ENCODE measurements at places on chromosomes 12 and 14.

GRCh38 chr12:62582065-62582366 is 115.4 kb downstream of the MON2 start:
- no peak for DNase-seq

DNA sequence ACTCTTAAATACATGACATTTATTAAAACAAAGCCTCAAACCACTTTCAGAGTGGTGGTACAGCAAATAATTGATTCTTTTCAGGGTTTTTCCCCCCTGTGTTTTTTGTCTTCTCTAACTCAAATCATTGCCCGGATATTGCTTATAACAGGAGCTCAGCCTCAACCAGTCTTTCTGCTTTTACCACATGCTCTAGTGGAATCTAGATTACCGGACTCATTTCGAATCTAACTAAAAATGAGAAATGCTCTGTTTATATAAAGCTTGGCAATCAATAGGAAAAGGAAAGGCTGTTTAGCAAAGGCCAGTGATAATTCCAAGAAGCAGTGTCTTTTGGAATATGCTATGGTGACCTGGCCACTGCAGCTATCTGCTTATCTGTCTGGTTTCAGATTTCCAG is 161.5 kb downstream of the ETV6 start:
- DNase-seq: no peak

DNA sequence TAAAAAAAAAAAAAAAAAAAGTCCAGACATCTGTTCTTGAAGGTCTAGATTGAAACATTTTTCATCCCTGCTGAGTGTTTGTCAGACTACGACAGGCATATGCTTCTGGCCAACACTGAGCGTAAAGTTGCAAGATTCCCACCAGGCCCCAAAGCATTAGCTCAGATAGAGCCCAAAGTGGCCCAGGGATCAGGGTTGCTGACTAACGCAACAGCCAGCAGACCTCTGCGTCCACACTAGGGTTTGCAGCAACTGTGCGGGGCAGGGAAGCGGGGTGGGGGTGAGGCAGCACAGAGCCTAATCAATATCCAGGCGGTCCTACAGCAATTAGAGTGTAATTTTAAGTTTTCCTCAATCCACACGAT is 55.7 kb downstream of the SSH1 start:
- DNase-seq: no peak

DNA sequence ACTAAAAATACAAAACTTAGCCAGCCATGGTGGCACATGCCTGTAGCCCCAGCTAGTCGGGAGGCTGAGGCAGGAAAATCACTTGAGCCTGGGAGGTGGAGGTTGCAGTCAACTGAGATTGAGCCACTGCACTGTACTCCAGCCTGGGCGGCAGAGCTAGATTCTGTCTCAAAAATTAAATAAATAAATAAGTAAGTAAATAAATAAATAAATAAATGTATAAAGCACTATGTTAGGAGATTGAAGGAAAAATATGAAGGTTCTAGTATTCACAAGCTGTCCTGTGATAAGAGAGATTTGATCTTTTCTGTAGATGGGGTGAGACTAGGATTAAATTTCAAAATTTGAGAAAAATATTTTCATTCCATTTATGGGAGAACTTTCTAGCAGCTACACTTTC is 5.7 kb downstream of the DNAJC22 start:
- no peak for DNase-seq

DNA sequence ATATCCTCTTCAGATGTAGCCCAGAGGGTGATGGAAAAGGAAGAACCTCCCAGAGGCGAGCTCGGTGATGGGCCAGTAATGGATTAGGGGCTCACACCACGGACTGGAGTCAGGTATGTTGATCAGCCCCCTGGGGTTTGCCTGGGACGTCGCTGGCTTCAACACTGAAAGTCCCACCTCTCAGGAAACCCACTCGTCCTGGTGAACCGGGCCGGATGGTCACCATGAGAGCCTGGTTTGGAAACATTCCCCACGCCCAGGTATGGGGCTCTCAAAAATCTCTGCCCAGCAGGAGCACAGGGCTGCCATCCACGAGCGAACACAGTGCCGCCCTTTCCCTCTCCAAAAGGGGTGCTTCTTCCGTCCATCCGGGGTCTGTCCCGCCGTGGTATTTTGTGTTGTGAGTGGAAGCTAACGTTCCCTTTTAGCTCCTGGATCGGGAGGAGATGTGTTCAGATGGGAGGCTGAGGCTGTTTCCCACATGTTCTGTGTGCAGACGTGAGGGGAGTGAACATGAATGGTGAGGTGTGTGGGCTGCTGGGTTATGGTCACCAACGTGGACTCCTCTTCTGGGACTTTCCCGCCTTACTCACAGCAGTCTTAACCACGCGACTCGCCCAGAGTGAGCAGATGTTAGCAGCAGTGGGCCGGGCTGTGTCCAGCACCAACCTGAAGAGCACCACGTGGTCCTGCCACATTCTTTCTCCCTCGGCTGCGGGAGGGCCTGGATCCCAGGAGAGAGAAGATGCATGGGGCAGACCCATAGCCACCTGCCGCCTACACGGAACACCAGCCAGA is 139.2 kb downstream of the KIF26A start:
- no peak for DNase-seq

- DNase-seq: no peak
Observed at GRCh38 chr12:18595412-18595811, 142.4 kb downstream of the PLCZ1 start.

DNA sequence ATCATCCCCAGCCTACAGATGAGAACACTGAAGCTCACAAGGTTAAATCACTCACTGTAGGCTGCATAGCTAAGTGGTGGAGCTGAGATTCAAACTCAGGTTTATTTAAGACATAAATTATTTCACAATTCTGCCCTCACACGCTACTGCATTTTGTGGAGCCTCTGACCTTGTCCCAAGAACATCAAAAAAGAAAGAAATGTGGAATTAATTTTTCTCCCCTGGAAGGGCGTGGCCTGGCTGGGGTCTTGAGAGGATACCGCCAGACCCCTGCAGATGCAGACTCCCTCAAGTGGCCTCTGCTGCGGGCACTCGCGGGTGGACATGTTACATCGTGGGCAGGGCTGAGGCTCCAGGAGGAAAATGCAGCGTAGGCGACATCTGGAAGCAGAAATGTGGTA is 40.6 kb downstream of the LTBP2 start:
- no peak for DNase-seq

DNA sequence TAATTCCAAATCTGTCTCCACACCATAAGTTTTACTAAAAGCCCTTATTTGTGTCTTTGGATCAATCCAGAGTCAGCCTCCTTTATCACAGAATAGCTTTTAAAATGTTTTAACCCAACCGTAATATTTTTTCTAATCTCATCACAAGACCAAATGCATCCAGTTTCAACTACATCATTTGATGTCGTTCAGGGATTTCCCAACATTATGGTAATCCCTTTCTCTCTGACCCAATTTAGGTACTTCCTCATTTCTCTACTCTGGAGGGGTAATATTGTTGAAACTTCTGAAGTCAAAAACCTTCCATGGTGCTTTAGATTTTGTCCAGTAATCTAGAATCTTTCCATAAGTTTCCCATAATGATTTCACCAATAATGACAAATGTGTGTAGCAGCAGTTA is 596.8 kb downstream of the SOX5 start:
- DNase-seq: no peak

GRCh38 chr14:23056956-23057756 is at the start of gene CDH24:
CDH24 (minus strand) TSS chr14:23057520; CDS start chr14:23055733, 1,787 bp downstream.
- DNase-seq: peak; percentile 62

DNA sequence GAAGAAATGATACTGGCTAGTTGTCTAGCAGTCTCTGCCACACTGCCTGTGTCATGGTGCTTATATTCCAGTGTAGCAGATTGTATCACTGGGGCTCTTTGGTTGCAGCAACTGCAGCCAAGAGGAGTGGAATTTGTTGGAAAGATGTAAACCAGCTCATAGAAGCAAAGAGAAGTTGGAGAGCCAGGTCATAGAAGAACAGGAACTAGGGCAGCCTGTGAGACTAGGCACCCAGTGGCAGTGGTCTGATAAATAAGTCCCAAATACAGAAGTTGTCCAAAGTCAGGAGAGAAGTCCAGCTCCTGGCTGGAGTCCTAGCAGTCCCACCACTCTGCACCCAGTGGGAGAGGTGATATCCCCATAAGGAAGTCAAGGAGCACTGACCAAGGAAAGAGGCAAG is 172.5 kb upstream of the ARID2 start:
- no peak for DNase-seq

DNA sequence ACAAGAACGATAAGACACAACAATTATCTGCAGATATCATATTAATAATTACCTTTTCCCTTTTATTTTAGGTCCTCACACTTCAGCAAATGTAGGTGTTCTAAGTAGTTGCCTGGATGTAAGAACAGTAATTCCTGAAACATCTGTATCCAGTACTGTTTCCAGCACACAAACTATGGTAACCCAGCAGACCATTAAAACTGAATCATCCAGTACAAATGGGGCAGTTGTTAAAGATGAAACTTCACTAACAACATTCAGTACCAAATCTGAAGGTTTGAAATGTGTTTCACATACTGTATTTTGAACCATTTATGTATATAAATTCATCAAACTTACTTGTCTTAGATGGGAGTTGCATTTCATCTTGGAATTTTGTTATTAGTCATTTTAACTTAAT is 31.0 kb downstream of the HCFC2 start:
- no peak for DNase-seq

- peak; percentile 56 for DNase-seq
Observed at GRCh38 chr14:20857630-20858261, 33.4 kb upstream of the RNASE3 start.

GRCh38 chr12:27431185-27431584 is 15.4 kb upstream of the SMCO2 start:
- DNase-seq: no peak

DNA sequence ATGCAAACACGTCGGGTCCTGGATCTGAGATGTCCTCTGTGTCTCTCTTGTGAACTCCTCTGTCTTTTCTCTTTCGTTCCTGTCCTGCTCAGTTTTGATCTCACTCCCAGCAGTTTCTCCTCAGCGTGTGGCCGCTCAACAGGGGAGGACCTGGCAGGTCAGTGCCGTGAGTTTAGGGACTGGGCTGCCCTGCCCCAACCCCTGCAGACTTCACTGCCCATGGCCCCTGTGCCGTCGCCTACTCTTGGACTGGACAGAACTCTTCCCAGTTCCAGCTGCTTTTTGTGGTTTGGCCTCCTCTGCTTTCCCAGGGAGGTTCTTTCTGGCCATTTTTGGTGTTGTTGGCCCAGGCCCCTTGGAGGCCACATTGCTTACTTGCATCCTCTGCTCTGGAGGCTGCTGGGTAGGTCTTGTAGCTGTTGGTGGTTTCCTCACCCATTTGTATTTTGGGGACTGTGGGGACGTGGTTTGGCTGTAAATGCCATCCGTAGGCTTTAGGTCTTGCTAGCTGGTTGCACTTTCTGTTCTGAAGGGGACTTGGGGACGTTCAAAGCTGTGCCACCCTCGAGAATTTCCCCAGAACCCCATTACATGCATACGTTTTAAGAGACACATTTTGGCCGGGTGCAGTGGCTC is 20.0 kb upstream of the DNAH10 start:
- DNase-seq: no peak

DNA sequence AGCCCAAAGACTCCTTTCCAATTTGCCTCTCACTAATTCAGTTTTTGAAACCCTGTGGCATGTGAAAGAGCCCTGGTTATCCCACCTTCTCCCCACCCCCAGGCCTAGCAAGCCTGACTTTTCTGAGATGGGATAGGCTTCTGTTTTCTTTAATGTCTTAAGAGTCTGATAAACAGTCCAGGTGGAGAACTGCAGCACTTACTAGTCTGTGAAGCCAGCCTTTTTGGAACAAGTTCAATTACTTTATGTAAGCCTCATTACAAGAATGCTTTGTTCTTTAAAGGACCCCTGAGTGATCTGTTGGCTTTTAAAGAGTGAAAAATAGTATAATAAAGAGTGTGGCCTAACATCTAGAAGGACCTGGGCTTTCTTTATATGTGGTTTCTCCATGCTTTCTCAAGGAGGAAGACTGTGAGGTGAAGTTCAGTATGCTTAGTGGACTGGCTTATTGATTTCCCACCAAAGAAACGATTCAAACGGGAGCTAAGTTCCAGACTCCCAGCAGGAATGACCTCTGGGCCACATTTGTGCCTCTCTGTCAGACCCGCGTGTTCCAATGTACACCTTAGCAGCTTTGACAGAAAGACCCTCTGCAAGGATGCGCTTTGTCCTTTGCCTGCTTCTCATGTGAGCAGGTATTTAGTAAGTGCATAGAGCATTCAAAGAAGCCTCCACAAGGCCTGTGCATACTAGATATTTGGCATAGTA is 129.5 kb downstream of the DAAM1 start:
- DNase-seq: no peak

DNA sequence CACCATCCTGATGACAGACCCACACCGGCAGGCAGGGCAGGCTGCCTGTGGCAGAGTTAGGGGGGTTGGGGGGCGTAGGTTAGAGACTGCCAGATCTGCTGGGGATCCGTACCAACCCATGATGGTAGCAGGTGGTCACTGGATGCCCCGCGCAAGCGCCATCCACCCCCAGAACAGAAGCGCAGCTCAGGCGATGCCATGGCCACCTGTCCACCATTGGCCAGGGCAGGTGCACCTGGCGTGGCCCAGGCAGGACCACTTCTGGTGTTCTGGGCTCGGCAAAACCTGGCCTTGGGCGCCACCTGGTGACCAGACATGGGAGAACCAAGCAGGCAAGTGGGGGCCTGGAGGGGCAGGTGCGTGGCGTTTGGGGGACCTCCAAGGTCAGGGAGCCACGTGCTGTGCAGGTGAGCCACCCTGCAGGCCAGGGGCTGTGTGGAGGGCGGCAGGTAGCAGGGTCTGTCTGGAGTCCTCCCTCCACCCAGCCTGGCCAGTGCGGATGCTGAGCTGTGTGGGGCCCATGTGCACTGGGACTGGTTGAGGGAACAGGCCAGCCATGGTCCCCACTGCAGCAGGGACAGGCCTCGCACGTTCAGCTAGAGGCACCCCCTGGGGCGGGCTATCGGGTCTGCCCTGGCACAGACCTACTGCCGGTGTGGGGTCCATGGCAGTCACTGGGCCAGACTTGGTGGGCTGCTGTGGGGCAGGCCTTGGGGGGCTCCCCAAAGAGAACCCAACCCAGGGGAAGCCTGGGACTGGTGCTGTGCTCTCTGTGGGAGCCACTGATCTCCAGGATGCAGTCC is 15.6 kb downstream of the BAG5 start:
- peak; percentile 71 for DNase-seq

GRCh38 chr14:20610002-20610765 is 19.0 kb upstream of the RNASE12 start:
- DNase-seq: peak; percentile 63

- DNase-seq: no peak
Observed at GRCh38 chr12:34334538-34334937, 312.2 kb downstream of the ALG10 start.

- DNase-seq: no peak
Observed at GRCh38 chr14:60632777-60633176, 16.5 kb downstream of the SIX1 start.

GRCh38 chr14:57290751-57291150 is 22.0 kb downstream of the AP5M1 start:
- no peak for DNase-seq

- no peak for DNase-seq
Observed at GRCh38 chr12:124179936-124180607, 114.8 kb upstream of the RFLNA start.

Data from activated CD4-positive, alpha-beta T cell treated with anti-CD3 and anti-CD28 coated beads, Interleukin-2, amount 50 U/mL, for 4 hours (primary cell).